ENCODE measurements at places on chromosomes 6 and 20.

GRCh38 chr6:151323791-151324487, 67.4 kb downstream of the ZBTB2 start:
- DNase-seq: peak; percentile 80

DNA sequence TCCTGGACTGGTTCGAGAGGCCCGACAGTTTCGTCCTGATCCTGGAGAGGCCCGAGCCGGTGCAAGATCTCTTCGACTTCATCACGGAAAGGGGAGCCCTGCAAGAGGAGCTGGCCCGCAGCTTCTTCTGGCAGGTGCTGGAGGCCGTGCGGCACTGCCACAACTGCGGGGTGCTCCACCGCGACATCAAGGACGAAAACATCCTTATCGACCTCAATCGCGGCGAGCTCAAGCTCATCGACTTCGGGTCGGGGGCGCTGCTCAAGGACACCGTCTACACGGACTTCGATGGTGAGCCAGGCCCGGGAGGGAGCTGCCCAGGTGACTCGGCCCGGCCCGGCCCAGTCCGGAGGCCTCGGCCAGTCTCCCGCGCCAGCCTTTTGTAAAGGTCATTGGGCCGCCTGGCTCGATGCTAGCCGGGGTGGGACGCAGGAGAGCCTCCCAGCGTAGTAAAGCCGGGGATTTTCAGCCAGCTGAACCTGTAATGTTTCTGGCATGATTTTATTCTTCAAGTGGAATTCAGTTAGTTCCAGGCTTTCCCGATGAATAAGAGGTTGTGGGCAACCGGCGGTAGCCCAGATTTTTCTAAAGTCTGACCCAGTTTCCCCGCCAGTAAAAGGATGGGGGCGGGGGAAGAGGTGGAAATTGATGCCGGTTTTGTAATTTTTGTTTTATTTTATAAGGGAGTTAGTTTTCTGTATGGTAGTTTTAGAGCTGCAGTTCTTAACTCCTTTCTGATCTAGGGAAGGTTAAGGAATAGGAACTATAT, 1.4 kb downstream of the PIM1 start:
- DNase-seq: peak; percentile 44

- no peak for DNase-seq
These were observed 179.4 kb downstream of the FOXC1 start for GRCh38 chr6:1789092-1789491.

- DNase-seq: no peak
These were observed 263.0 kb downstream of the ZNF217 start for GRCh38 chr20:53330601-53331140.

GRCh38 chr6:131947986-131948661, 3.0 kb downstream of the CCN2 start:
- no peak for DNase-seq

- DNase-seq: no peak
These were observed 24.0 kb downstream of the SDCBP2 start for GRCh38 chr20:1304710-1305515.

- DNase-seq: peak; percentile 51
These were observed 145.5 kb upstream of the RNF24 start for GRCh38 chr20:4160761-4161305.

GRCh38 chr6:149861603-149862423, 2.3 kb downstream of the LRP11 start:
- DNase-seq: no peak

- peak; percentile 60 for DNase-seq
These were observed 12.5 kb upstream of the TREM1 start for GRCh38 chr6:41298785-41299502.

DNA sequence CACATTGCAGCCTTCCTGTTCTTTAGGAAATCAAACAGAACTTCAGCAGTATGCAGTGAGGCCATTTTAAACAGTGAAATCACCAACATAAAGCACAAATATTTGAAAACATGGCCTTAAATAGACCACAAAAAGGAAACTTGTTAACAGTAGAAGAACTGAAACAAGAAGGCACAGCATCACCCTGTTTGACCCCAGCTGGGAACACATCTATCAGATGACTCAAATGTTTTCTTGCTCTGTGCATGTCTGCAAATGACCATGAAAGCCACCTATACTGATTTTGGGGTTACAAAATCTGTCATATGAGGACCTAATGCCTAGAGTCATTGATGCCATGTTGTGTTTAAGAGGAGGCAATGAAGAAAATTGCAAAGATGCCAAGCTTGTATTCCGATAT, 123.8 kb upstream of the ADGRF1 start:
- no peak for DNase-seq

- no peak for DNase-seq
These were observed 122.2 kb upstream of the TNFAIP3 start for GRCh38 chr6:137744877-137745276.

- DNase-seq: peak; percentile 33
These were observed 225.7 kb downstream of the UST start for GRCh38 chr6:148972481-148972880.

GRCh38 chr6:169849396-169849795, 98.0 kb downstream of the ERMARD start:
- no peak for DNase-seq

GRCh38 chr20:48766205-48766604, 61.6 kb downstream of the PREX1 start:
- DNase-seq: no peak

DNA sequence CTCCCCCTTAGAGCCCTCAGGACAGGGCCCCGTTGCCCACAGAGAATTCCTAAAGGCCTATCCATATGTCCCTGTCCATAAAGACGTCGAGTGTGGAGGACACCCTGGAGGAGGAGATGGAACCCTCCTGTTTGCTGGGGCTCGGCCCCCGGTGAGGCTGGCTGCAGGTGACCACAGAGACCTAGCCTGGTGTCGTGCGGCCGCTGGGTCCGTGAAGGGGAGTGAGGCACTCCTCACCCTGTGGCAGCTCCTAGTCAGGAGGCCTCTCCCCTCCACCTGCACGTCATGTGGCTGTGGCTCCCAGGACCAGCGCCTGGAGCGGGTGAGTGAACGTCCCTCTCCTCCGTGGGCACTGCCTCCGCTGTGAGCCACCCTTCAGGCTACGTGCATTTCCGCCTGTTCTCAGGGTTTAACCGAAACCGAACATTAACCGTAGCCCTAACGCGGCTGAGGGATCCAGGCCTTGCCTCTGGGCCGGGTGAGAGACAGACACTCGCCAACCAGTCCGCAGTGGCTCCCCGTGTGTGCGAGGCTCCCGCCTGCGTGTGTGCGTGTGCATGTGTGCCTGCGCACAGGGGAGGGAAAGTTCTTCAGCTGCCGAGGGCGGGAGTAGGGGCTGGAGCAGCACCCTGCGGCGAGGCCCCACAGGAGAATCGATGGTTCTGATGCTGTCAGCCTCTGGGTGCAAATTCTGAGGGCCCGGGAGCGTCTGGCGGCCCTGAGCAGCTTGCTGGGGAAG, 5.9 kb upstream of the TCEA2 start:
- peak; percentile 24 for DNase-seq

DNA sequence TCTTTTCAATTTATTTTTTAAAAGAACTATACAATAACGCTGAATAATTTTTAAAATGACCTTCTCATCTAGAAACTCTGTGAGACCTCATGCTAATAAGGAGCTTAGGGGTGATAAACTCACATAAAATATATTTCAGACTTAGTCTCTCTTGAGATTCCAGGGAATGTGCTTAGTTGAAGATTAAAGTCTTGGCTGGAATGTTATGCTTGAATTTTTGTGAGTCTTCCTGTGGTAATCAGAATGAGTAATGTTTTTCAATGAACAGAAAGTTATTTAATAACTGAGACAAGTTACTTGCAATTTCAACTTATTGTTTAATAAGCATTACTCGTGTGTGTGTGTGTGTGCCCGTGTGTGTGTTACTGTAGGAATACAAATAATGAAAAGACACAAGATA, 379.9 kb upstream of the EPHA7 start:
- DNase-seq: no peak

DNA sequence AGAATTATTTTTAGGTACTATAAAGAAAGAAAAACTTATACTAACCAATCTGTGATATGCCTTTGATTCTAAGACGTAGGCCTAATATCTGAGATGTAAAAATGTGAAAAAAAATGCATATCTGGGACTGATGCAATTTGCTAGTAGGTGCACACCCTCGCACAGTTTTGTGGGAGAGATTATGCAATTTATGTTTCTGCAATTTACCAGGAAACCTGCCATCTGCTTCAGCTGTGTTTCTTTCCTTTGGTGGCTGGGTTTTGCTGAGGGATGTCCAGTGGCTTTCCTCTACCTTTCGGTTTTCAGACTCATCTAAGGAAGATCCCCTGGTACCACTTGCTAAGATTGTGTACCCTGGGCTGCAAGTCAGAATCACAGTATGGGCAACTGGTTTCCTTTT, 186.9 kb downstream of the ZFP64 start:
- DNase-seq: no peak

GRCh38 chr6:6217855-6218758, 102.4 kb downstream of the F13A1 start:
- DNase-seq: no peak

DNA sequence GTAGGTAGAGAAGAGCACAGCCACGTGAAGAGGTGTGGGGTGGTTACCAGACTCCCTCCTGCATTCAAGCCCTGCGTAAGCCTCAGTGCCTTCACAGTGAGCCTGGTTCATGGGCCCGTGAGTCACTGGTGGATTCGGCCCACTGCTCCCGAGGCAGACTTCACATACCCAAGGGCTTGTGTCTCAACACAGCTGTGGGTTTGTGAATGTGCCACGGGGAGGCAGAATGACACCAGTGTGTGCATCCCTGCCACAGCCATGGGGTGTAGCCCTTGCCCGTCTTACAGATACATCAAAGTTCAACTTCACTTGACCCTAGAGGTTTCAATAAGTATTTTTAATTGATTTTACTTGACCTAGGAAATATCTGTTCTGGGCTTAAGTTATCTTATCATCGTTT, 108.5 kb downstream of the MAP3K4 start:
- no peak for DNase-seq

- DNase-seq: no peak
These were observed 31.6 kb upstream of the ANKRD60 start for GRCh38 chr20:58260006-58260405.

- no peak for DNase-seq
These were observed 39.6 kb downstream of the ANKS1A start for GRCh38 chr6:34928695-34929094.

- no peak for DNase-seq
These were observed 106.8 kb downstream of the BCAS1 start for GRCh38 chr20:53963635-53964034.

- DNase-seq: peak; percentile 3
These were observed 136.8 kb upstream of the BTBD3 start for GRCh38 chr20:11780765-11781369.

DNA sequence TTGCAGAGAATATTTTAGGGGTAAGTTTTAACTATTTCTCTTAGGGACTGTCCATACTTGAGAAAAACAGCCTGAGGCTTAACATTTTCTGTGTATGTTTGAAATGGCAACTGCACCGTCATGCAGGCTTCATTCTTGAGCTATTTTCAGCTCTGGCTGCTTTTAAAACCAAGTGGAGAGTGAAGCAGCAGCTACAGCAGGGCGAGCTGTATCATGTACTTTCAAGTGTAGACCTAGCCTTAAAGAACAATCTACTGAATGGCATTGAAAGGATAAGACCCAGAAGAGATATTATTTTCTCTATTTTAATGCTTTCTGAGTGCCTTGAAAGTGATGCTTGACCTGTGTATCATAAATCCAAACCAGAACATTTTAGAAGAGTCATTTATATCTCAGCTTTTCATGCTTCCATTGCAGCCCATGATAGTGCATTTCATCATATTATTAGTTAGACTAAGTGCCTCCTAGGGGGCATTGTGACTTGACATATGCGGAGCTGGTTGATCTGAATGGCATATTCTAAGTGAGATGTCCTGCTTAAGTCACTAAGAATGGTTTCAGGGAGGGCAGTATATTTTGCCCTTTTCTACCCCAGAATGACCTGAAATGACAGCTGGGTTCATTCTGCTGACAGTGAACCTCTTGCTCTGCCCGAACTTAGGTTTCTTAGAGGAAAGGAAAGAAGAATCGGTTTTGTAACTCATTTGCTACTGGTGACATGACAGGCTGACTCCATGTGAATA, 85.3 kb downstream of the NKAIN2 start:
- no peak for DNase-seq

DNA sequence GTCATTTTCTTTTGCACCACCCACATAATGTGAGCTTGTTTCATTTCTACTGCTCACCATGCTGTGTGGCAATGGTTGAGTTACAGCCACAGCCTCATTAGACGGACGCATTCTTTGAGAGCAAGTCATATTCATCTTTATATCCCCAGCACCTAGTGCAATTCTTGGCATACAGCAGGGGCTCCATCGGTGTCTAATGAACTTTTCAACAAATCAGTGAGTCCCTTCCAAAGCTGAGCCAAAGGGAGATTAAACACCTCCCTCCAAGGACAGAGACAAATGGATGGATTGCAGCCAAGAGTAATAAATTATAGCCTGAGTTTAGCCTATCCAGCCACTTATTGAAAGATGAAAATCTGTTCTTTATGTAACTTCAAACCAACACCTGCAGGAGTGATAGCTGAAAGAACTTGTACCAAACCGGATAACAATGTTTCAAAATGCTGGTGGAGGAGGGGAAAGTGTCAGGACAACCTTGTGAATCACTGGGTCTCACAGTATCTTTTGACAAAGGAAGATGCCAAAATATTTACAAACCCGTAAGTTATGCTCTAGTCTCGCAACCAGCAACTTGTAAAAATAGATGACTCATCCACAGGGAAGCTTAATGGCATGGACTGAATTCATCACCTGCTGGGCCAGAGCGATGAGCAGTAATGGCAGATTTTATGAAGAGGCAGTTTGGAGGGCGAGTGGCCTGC, 139.0 kb downstream of the PXDC1 start:
- no peak for DNase-seq

- DNase-seq: peak; percentile 28
These were observed 91.1 kb upstream of the OPRM1 start for GRCh38 chr6:153947808-153948447.

DNA sequence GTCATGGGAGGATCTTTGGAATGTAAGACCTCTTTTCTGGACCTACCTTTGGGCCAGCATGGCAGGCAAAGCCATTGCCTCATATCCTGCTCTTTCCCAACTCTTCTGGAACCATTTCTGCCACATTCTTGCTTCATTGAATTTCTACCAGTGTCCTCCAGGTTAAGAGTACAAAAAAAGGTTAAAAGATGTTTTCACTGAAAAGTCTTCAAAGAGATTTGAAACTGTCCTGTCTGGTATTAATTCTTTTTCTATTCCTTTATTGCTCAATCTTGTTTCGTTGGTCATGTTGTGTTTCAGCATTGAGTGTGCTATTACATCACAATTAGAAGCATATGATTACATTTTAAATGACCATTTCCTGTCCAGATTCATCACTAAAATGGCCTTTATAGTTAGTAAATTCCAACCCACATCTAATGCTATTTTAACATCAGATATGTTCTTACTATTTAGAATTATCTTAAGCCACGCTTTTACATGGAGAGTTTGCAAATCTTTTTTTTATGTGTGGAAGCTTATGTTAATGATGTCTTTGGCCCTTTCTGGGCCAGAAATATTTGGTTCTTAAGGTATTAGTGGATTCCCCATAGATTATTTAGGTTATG, 450.9 kb downstream of the GJA1 start:
- DNase-seq: no peak

DNA sequence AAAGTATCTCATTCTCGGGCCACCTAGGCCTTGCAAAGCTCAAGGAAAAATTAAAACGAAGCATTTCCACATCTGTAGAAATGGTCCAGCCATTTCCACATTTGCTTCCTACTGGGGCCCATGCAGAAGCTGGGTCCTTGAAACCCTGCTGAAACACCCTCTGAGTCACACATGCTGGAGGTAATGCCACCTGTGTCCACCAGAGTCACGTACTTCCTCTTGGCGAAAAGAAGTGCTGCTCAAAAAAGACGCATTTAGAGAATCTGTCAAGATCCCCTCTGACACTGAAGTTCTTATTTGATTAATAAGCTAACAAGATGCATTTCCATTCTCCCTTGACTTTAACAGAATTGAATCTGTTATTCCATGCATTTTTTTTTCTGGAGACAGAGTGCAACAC, 423.2 kb downstream of the PREX1 start:
- DNase-seq: no peak
